Peyer's patch (tissue), 4 donors: ENCODE measurements at places on chromosomes 1 and 21.

- peak; percentile 71 for DNase-seq
Measured at GRCh38 chr1:206679738-206680211, 4.9 kb upstream of the MAPKAPK2 start.

DNA sequence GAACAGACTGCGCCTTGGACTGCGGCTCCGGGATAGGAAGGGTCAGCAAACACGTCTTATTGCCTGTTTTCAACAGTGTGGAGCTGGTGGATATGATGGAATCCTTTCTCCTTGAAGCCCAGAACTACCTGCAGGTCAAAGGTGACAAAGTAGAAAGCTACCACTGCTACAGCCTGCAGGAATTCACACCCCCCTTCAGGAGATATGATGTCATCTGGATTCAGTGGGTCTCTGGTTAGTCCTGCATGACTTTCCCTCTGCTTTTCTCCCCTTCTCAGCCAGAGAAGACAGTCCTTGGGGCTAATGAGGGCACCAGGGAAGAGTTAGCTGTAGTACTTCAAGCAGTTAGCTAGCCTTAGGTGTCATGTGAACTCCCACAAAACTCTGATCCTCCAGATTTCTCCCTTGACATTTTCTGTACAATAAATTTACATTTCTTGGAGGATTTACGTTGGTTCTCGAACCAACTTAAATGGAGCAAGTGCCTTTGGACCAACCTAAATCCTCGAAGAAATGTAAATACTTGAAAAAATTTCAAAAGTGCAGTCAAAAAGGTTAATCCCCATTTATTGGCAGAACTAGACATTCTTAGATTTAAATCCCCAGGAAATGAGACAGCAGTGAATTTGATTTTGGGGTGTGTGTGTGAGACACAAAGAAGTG, 20.9 kb downstream of the NTMT2 start:
- no peak for DNase-seq

- no peak for DNase-seq
Measured at GRCh38 chr1:3383679-3384078, 70.8 kb upstream of the ARHGEF16 start.

DNA sequence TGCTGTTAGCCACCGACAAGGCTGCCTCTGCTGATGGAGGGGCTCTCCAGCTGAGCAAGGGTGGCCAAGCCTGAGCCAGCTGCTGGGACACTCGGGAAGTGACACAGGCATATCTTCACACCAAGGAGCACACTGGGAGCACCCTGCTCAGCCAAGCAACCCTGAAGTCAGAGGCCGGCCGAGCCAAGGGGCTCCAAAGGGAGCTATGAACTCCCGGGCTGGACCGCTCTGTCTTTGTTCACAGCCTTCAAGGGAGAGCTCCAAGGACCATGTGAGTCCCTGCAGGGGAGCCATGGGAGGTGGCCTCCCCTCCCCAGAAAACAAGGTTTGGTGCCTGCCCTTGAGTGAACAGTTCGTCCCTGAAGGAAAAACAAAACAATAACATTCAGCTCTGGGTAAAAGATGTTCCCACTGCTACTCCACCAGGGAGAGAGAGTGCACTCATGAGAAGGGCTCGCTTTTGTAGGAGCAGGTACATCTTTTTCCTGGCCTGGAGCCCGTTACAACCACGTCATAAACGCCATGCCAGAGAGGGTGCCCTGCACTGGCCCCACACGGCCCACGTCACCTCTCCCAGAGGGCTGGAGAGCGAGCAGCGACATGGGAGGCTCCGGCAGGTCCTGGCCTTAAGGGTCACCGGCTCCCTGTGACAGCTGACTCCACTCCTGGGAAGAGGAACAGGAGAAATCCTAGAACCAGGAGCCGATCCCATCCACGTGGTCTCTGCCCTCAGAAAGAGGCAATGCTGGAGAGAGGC, 56.3 kb upstream of the SLC25A33 start:
- DNase-seq = no peak

GRCh38 chr1:225811622-225812487, 1.9 kb downstream of the EPHX1 start:
- no peak for DNase-seq

DNA sequence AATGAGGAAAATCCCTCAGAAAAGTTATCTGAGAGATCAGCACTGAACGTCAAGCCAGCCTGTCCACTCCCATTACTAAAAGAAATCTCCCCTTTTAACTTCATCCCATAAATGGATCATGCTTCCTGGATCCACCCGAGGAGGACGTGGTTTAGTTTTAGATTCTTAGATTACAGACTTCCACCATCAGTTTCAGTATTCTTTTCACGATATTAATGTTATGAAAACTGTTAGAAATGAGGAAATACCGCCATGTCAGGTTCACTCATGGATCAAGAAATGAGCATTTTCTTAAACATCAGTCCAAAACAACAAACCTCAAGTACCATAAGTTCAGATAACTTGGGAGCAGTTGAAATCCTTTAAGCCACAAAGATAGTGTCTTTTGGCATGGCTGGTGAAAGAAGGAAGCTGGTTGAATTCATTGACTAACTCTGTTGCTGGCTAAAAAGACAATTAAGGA, 49.8 kb downstream of the NFIA start:
- DNase-seq = no peak

- no peak for DNase-seq
Measured at GRCh38 chr1:241934866-241935265, 22.7 kb upstream of the BECN2 start.

GRCh38 chr1:199124351-199124750, 485.5 kb downstream of the PTPRC start:
- no peak for DNase-seq

DNA sequence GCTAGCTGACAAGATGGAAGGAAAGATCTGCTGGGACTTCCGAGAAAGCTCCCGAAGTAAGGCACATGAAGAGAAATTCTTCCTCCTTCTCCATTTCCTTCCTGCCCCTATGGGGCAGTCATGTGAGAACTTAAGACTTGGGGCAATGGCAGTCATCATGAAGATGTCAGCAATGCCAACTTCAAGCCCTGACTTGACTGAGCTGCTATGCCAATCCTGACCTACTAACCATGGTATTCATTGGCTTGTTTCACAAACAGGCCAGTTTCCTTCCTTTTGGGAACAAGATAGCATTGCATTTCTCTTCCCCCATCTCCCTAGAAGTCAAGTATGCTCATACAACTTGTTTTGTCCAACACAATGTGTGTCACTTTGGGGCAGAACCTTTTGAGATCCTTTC, 25.5 kb downstream of the GRIK1 start:
- no peak for DNase-seq

DNA sequence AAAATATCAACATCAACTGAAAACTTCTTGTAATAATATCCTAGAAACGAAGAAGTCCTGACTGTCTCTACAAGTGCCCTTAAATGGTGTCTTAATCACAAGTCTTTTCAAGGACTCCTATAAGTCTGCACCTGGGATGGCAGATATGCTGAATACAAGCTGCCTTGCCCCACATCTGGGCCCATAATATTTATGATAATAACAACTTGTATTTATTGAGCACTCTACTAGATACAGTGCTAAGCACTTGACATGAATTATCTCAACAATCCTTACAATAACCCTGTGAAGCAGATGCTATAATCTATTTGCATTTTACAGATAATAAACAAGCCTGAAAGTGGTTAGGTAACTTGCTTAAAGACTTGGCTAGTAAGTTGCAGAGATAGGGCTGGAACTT, 78.0 kb upstream of the ZNF648 start:
- no peak for DNase-seq

DNA sequence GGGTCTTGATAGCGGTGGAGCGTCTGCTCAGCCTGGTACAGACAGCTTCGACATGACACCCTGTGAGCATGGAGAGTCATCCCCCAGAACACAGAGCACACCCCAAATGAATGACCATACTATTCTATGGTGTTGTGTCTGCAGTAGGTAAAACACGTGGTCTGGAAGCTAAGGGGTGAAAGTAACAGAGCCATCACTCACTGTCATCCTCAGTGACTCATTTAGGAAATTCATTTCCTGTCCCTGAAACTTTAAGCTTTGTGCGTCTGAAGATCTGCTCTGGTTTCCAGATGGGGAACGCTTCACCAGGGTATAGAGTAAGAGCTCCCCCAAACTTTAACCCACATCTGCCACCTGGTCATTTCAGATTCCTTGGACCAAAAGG, 94.8 kb upstream of the DISP3 start:
- no peak for DNase-seq

- DNase-seq = no peak
Measured at GRCh38 chr1:107767156-107767582, 197.8 kb downstream of the VAV3 start.

DNA sequence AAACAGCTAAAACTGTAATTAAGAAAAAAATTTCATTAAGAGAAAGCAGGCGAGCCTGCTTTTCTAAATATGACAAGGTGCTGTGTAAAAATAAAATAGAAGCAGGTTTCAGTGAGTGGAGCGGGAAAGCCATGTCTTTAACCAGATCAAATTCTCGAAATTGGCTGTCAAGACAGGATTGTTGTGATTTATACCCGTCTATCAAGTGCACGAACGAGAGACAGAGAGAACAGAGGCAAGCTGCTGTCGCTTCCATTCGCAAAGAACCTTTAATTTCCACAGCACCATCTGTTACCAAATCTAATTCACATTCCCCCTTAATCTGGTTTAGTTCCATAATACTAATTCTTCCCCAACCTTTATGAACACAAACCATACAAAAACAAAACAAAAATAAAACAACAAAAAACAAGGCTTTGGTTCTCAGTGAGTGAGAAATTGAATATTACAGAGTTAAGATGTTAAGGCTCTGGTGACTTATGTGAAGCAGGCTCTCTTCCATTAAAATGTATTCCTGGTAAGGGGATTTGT, 35.0 kb downstream of the ESRRG start:
- no peak for DNase-seq

- no peak for DNase-seq
Measured at GRCh38 chr1:2334366-2334765, 57.0 kb downstream of the MORN1 start.

GRCh38 chr1:167262836-167263235, 42.1 kb downstream of the POU2F1 start:
- DNase-seq = no peak

- DNase-seq = peak; percentile 77
Measured at GRCh38 chr1:37514350-37515184, at the start of gene MEAF6. Gene MEAF6, minus strand, starts transcription at chr1:37514766. Its CDS starts 20 bp downstream, at chr1:37514746.

DNA sequence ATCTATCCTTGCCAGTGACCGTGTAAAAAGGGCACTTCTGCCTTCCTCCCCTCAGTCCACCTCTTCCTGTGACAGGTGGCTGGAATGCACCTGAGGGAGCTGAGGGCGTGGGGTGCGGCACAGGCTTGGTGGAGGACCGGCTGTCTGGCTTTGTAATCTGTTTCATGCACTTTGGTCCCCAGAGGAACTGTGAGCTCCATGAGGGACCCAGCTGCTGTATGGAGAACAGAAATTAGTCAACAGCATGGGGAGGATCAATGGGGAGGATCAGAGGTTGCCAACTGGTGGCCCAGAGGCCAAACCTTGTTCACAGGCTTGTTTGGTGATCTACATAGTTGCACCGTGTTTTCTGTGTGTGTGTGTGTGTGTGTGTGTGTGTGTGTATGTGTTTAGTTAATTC, 19.0 kb upstream of the LUZP1 start:
- DNase-seq = peak; percentile 88

- DNase-seq = no peak
Measured at GRCh38 chr1:51230501-51231078, 5.5 kb upstream of the RNF11 start.

DNA sequence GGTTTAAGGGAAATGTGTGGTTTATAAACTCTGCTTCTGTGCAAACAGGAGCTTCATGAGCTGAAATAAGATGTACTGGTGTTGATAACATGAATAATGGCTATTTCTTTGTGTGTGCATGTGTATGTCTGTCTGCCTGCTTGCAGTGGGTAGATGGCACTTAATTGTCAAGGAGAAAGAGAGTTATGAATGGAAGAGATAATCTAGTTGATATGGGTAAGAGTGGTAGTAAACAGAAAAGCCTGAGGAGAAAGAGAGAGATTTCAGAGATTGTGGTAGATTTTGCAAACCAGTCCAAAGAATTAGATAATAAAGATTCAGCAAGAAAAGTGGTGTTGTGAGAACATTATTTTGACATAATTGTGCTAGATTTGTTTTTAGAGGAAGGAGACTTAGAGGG, 7.7 kb downstream of the SUCO start:
- no peak for DNase-seq

DNA sequence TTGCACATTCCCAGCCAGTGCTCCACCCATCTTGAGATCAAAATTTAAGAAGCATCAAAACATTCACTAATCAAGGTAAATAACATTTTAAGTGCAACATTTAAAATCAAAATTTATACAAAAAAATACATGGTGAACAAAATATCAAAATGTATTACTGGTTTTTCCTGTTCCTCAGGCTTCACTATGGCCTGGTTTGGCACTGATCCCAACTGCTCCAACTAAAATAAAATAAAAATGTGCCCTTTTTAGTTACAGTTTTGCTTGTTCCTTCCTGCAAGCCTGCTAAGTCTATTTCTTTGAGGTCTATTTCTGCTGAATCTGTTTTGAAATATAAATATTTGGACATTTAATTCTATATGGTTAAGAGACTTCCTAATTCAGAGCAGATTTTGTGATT, 54.9 kb downstream of the ADAMTS1 start:
- DNase-seq = no peak

GRCh38 chr1:25898223-25899015, 7.8 kb downstream of the STMN1 start:
- no peak for DNase-seq

DNA sequence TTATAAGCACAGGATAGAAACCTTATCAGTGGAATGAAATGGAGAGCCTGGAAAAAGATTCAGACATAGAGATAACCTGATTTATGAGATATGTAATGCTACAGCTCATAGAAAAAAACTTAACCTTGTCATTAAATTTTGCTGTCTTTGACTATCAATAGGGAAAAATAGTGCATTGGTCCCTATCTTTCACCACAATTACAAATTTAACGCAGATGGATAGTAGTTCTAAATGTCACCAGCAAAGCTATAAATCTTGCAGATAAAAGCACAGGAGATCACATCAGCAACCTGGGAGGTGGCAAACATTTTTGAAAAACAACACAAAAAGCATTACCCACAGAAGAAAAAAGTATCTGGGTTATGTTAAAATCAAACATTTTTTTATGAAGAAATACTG, 831.6 kb downstream of the BRINP3 start:
- no peak for DNase-seq

DNA sequence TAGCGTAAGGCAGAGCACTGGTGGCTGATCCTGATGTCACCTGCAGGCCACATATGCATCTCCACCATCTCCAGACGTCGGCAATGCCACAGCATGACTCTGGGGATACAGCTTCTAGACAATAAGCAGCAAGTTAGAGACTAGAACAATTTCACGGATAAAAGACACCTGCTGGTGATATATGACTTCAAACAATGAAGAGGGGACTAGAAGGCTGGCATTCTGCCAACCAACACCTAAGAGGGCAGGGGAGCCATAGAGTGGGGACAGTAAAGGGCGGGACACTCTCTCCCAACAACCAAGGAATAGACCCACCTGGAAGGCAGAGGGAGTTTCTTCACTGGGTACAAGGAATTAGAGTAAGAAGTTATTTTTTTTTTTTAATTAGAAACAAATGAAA, 126.7 kb downstream of the SIM2 start:
- DNase-seq = no peak

DNA sequence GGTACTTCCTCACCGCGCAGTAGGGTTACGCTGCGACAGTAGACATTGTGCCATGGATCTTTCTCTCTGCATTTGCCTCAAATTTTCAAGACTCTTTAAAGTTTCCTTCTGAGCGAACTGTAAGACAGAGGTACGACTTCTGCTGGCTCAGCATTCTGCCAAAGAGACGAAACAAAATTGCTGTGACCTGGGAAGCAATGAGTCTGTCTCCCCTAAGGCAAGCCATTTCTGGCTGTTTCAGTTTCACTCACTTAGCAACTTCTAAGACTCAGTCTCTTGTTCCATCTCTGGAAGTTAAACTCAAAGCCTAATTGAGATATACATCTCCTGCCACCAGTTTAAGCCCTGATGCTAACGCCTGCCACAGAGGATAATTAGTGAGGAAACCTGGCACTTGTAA, 510.9 kb upstream of the DAB1 start:
- no peak for DNase-seq
